ENCODE measurements at places on chromosomes 3 and 15.

DNA sequence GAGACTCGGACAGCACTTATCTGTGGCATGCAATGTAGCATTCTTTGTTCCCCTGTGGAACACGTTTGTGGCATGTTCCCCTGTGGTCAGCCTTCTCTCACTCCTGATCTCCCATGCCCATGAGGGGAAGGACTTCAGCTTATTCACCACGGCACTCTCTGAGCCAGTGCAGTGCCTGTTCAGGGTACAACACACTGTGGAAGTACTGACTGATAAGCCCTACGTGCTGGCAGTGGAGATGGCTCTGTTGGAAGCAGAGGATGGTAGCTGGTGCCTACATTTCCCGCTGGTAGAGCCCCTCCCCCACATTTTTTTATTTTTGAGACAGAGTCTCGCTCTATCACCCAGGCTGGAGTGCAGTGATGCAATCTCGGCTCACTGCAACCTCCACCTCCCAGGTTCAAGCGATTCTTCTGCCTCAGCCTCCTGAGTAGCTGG lies 43.5 kb upstream of the ETV5 start:
- H3K27me3 ChIP-seq, result peaks cover 27% of the 10 kb centered on the region
- H3K27ac ChIP-seq, result no peak overlapping the region
- H3K4me1 ChIP-seq, result peaks cover 8% of the 10 kb centered on the region
- no peak overlapping the region for H3K4me3 ChIP-seq
- no peaks in the 10 kb centered on the region for H3K36me3 ChIP-seq

DNA sequence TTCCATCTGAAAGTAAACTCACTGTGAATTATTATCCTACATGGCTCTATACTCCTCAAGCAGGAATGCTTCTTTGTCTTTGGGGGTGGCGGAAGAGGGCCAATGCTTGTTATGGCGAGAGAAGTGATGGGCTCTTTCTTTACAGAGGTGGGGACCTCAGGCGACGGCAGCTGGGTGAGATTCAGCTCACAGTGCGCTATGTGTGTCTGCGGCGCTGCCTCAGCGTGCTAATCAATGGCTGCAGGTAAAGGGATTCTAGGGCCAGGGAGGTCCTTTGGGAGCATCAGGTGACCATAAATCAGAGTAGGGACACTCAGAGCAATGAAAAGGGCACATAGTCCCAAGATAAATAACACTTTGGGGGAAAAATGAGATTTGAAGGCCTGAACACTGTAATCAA lies 39.0 kb downstream of the ESYT3 start:
- H3K4me3 ChIP-seq, result no peak overlapping the region
- H3K36me3 ChIP-seq, result no peaks in the 10 kb centered on the region
- DNase-seq, result no peak
- no peaks in the 10 kb centered on the region for H3K4me1 ChIP-seq
- H3K27me3 ChIP-seq, result peaks cover 2% of the 10 kb centered on the region
- no peak overlapping the region for H3K27ac ChIP-seq

GRCh38 chr15:95152741-95153140 lies 921.4 kb downstream of the MCTP2 start:
- H3K27me3 ChIP-seq, result no peaks in the 10 kb centered on the region
- no peaks in the 10 kb centered on the region for H3K4me1 ChIP-seq
- H3K27ac ChIP-seq, result no peak overlapping the region
- no peak for DNase-seq
- no peak overlapping the region for H3K4me3 ChIP-seq

DNA sequence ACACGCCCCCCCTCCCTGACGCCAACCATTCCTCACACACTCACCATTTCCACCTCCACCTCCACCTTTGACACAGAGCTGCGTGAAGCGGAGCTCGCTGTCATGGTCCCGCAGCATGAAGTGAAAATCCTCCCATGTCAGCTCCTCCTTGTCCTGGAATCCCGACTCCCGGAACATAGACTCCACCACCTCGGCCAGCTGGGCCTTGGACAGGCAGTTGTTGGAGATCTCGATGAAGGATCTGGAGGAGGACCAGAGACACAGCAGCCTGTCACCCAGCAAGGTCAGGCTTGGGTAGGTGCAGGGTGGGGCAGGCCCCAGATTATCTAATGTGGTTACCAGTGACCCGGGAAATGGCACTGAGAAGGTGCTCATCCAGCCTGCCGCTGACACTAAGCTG lies 12.2 kb downstream of the DUOX2 start:
- no peaks in the 10 kb centered on the region for H3K36me3 ChIP-seq
- H3K4me1 ChIP-seq, result no peaks in the 10 kb centered on the region
- H3K27me3 ChIP-seq, result peaks cover 28% of the 10 kb centered on the region

- H3K4me1 ChIP-seq, result no peaks in the 10 kb centered on the region
- H3K27ac ChIP-seq, result no peak overlapping the region
- H3K36me3 ChIP-seq, result no peaks in the 10 kb centered on the region
- H3K4me3 ChIP-seq, result no peak overlapping the region
Observed at GRCh38 chr3:191070201-191070600, 128.8 kb upstream of the OSTN start.

DNA sequence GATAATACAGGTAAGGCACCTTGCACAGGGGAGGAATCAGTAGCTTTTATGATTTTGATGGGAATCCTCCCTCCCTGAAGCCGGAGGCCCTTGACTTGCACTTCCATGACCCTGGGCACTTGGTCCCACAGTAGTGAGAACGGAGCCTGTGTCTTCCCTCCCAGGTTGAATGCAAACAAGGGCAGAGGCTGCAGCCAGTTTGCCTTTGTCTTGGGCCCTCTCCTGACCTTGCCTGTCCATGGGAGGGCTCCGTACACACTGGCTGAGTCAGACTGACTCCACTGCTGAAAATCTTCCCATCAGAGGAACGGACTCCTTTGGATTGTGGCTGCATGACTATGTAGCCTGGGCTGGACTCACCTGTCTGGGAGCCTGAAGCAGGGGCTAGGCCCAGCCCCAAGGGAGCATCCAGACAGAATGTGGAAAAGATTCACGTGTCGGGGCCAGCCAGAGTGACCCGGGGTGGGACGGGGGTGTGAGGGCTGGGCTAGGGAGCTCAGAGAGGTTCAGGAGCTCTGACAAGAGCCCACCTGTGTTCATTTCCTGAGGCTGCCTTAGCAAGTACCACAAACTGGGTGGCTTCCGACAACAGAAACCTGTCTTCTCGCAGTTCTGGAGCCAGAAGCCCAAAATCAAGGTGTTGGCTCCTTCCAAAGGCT lies 9.5 kb downstream of the TBC1D21 start:
- H3K27ac ChIP-seq, result no peak overlapping the region
- no peaks in the 10 kb centered on the region for H3K36me3 ChIP-seq
- no peak for DNase-seq
- H3K4me1 ChIP-seq, result no peaks in the 10 kb centered on the region
- H3K4me3 ChIP-seq, result no peak overlapping the region
- H3K27me3 ChIP-seq, result peaks cover 15% of the 10 kb centered on the region

GRCh38 chr15:69557707-69558409 lies 105.2 kb downstream of the RPLP1 start:
- no peak overlapping the region for H3K27ac ChIP-seq
- no peaks in the 10 kb centered on the region for H3K36me3 ChIP-seq
- no peak for DNase-seq
- no peaks in the 10 kb centered on the region for H3K27me3 ChIP-seq

- H3K36me3 ChIP-seq, result no peaks in the 10 kb centered on the region
- peaks cover 35% of the 10 kb centered on the region for H3K4me1 ChIP-seq
- DNase-seq, result no peak
- no peak overlapping the region for H3K4me3 ChIP-seq
Observed at GRCh38 chr3:52773361-52774065, 2.8 kb upstream of the NEK4 start.

GRCh38 chr3:58288011-58288728 lies 17.9 kb upstream of the RPP14 start:
- DNase-seq, result no peak
- no peak overlapping the region for H3K27ac ChIP-seq
- peaks cover 32% of the 10 kb centered on the region for H3K36me3 ChIP-seq
- no peaks in the 10 kb centered on the region for H3K4me1 ChIP-seq
- no peaks in the 10 kb centered on the region for H3K27me3 ChIP-seq

- H3K4me1 ChIP-seq, result no peaks in the 10 kb centered on the region
- DNase-seq, result no peak
- H3K27ac ChIP-seq, result no peak overlapping the region
- H3K27me3 ChIP-seq, result peaks cover 23% of the 10 kb centered on the region
- no peak overlapping the region for H3K4me3 ChIP-seq
Observed at GRCh38 chr3:160210341-160210740, 14.9 kb upstream of the C3orf80 start.

GRCh38 chr3:64070704-64071103 lies 47.4 kb upstream of the PSMD6 start:
- no peaks in the 10 kb centered on the region for H3K4me1 ChIP-seq
- peaks cover 35% of the 10 kb centered on the region for H3K27me3 ChIP-seq
- H3K36me3 ChIP-seq, result no peaks in the 10 kb centered on the region
- no peak overlapping the region for H3K27ac ChIP-seq

GRCh38 chr3:52126036-52126435 lies 28.2 kb downstream of the POC1A start:
- no peaks in the 10 kb centered on the region for H3K27me3 ChIP-seq
- H3K4me3 ChIP-seq, result no peak overlapping the region
- H3K36me3 ChIP-seq, result no peaks in the 10 kb centered on the region
- no peak for DNase-seq
- peaks cover 4% of the 10 kb centered on the region for H3K4me1 ChIP-seq

GRCh38 chr15:93174836-93175235 lies 85.8 kb upstream of the RGMA start:
- H3K4me3 ChIP-seq, result no peak overlapping the region
- no peak overlapping the region for H3K27ac ChIP-seq
- peaks cover 20% of the 10 kb centered on the region for H3K36me3 ChIP-seq
- H3K4me1 ChIP-seq, result no peaks in the 10 kb centered on the region
- no peak for DNase-seq

GRCh38 chr3:94159062-94159828 lies 96.4 kb downstream of the NSUN3 start:
- no peaks in the 10 kb centered on the region for H3K36me3 ChIP-seq
- no peak for DNase-seq
- no peak overlapping the region for H3K4me3 ChIP-seq

- peaks cover 7% of the 10 kb centered on the region for H3K4me1 ChIP-seq
- no peaks in the 10 kb centered on the region for H3K36me3 ChIP-seq
- DNase-seq, result no peak
- no peak overlapping the region for H3K27ac ChIP-seq
Observed at GRCh38 chr3:95707268-95707667, 1107.1 kb upstream of the EPHA6 start.

DNA sequence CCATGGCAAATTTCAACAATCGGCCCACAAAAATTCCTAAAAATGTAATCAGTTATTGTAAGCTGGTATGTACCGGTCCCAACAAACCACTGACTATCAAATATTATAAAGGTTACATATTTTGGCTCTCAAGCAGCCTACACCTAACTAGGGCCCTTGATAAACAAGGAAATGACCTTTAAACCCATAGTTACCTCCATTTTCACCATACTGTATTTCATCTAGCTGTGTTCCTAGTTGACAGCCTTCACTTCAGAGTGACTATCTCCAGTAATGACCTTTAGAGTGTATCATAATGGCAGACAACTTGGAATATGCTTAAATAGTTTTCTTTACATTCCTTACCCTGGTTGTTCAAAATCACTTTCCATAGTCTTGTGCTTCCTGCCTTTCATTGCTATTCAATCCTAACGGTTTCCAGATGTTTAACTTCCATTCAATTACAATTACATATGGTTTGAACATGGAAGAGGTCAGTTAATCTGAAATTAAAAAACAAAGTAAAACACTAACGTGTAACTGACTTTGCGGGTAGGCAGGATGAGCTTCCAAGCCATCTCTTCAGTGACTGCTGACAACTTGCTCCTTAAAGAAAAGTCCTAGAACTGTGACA lies 111.9 kb upstream of the TSC22D2 start:
- no peaks in the 10 kb centered on the region for H3K4me1 ChIP-seq
- H3K36me3 ChIP-seq, result no peaks in the 10 kb centered on the region
- no peak overlapping the region for H3K27ac ChIP-seq

GRCh38 chr15:100061944-100062343 lies 279.8 kb downstream of the ADAMTS17 start:
- H3K27me3 ChIP-seq, result peaks cover 13% of the 10 kb centered on the region
- H3K27ac ChIP-seq, result no peak overlapping the region
- peaks cover 2% of the 10 kb centered on the region for H3K36me3 ChIP-seq
- H3K4me3 ChIP-seq, result no peak overlapping the region
- H3K4me1 ChIP-seq, result no peaks in the 10 kb centered on the region

DNA sequence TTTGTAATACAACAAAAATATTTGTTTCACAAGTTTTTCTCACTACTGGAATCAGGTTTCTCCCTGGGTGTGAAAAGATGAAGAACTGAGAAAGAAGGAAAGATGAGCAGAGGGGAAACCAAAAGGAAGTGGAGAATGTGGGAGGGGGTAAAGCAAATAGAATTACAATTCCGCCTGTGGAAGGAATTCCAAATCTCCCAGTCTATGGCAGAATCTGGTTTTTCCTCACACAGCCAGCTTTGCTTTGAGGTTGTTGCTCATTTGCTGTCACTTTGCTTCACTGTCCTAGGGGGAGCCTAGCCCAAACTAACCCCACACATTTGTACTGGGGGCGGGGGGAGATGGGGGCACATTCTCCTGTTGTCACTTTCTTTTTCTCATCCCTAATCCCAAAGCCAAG lies 43.9 kb downstream of the RPL22L1 start:
- H3K4me3 ChIP-seq, result no peak overlapping the region
- DNase-seq, result no peak
- H3K4me1 ChIP-seq, result peaks cover 9% of the 10 kb centered on the region

DNA sequence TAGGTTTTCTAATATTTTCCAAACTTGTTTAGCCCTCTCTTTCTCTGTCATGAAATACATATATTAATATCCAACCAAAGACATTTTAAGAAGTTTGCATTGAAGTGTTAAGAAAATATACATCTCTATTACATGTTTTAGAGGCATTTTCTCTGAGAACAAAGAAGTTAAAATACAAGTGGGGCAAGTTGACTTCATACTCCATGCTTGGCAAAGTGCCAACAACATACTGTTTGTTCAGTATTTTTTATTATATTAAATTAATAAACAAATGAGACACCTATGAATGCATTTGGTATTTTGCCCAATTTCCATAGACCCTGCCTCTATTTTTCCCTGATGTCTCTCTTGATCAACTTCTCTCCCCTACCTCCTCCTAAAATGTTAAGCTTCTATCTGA lies 232.8 kb upstream of the MRPL3 start:
- no peak for DNase-seq
- no peaks in the 10 kb centered on the region for H3K4me1 ChIP-seq
- H3K27me3 ChIP-seq, result peaks cover 6% of the 10 kb centered on the region
- no peak overlapping the region for H3K27ac ChIP-seq
- H3K36me3 ChIP-seq, result no peaks in the 10 kb centered on the region

- H3K4me1 ChIP-seq, result peaks cover 70% of the 10 kb centered on the region
- no peak for DNase-seq
- H3K4me3 ChIP-seq, result no peak overlapping the region
- H3K27me3 ChIP-seq, result no peaks in the 10 kb centered on the region
- peaks cover 28% of the 10 kb centered on the region for H3K36me3 ChIP-seq
Observed at GRCh38 chr3:177089110-177089509, 108.2 kb downstream of the TBL1XR1 start.

- H3K36me3 ChIP-seq, result no peaks in the 10 kb centered on the region
- no peak overlapping the region for H3K27ac ChIP-seq
- no peak overlapping the region for H3K4me3 ChIP-seq
- peaks cover 12% of the 10 kb centered on the region for H3K4me1 ChIP-seq
- no peaks in the 10 kb centered on the region for H3K27me3 ChIP-seq
Observed at GRCh38 chr15:40379853-40380252, 2.7 kb upstream of the KNSTRN start.

GRCh38 chr15:64897345-64897985 lies 14.2 kb upstream of the ANKDD1A start:
- peaks cover 5% of the 10 kb centered on the region for H3K36me3 ChIP-seq
- H3K27me3 ChIP-seq, result no peaks in the 10 kb centered on the region
- DNase-seq, result no peak
- H3K4me3 ChIP-seq, result no peak overlapping the region
- H3K4me1 ChIP-seq, result peaks cover 31% of the 10 kb centered on the region

GRCh38 chr15:32889214-32889613 lies 171.4 kb downstream of the GREM1 start:
- no peak overlapping the region for H3K27ac ChIP-seq
- no peak for DNase-seq
- H3K4me3 ChIP-seq, result no peak overlapping the region
- H3K4me1 ChIP-seq, result no peaks in the 10 kb centered on the region
- no peaks in the 10 kb centered on the region for H3K27me3 ChIP-seq
